ENCODE measurements at places on chromosomes 4 and X.

GRCh38 chr4:57044996-57045395 is 65.2 kb downstream of the IGFBP7 start:
- no peak for DNase-seq

- no peak for DNase-seq
These were observed 61.3 kb downstream of the LIMCH1 start for GRCh38 chr4:41599192-41599786.

- no peak for DNase-seq
These were observed 1.4 kb downstream of the CD99 start for GRCh38 chrX:2692221-2693112.

DNA sequence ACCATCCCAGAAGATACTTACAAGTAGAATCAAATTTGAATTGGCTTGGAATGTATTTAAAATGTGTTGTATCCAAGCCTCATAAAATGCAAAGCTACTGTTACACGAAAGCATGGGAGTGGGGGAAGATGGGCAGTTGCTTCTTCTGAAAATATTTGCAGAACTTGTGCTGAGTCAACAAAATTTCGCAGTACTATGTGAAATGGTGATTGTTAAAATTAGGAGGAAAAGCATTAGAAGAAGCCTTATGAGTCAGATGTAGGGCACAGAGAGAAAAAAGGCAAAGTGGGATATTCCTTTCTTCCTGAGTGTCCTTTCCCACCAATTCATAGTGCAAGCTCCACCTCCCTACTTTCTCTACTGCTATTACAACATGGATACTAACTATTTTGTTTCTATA is 332.7 kb downstream of the PRDM5 start:
- no peak for DNase-seq

DNA sequence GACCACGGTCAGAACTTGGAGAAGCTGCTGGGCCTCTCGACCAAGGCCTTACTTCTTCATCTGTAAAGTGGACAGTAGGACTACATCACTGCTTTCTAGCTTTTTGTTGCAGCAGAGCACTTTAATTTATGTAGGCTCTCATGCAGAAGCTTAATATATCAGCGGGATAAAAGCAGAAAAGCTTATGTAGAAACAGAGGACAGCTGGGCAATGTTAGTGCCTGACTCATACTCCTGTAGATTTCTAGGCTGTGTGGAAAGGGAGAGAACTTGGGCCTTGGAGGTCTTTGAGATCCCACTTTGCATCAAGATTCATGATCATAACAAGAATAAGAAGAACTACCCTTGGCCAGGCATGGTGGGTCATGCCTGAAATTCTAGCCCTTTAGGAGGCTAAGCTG is 91.2 kb downstream of the ARHGAP10 start:
- DNase-seq: no peak

- DNase-seq: no peak
These were observed 148.1 kb downstream of the NWD2 start for GRCh38 chr4:37392521-37393255.

- no peak for DNase-seq
These were observed 3.4 kb downstream of the NCAPG start for GRCh38 chr4:17814140-17814539.

All from activated CD8-positive, alpha-beta memory T cell treated with anti-CD3 and anti-CD28 coated beads for 1 hour (primary cell).